Stomach (tissue), 19 donors: ENCODE measurements at places on chromosomes 7 and 10. TPM values are rescaled to one million over a fixed set of nuclear protein-coding genes. Genes with fewer than 3 reads are reported as not detected.

- H3K4me3 ChIP-seq, result no peak overlapping the region
- no peak overlapping the region for H3K27ac ChIP-seq
- peaks cover 16% of the 10 kb centered on the region for H3K4me1 ChIP-seq
Observed at GRCh38 chr10:116694243-116694926, 48.0 kb downstream of the HSPA12A start.

DNA sequence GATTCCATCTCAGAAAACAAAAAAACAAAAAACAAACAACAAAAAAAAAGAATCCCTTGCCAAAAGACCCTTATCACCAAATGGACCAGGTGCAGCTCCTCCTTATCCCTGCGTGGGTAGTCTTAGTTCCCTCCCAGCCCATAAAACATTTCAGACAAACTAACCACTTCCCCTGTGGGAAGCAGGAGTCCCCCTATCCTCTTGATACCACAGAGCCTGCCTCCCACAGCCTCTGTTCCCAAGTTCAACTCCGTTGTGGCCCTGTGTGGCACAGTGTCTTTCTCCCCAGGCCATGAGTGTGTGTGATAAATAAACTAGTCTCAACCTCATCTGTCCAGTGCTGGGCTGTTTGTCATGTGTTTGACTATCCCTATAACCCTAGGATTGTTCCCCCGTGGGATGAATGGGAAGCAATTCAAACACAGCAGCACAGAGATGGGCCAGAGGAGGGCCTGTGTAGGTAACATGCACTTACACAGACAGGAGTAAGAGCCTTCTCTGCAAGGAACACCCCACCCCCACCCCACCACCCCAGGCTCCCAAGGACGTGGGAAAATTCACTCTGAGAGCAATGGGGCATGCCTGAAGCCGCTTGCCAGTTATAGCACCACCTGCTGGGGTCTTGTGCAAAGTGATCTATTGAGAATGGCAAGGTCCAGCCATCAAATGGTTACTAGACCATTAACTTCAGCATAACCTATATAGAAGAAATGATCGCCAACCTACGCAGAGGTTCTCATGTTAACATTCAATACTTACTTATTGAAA, 147.1 kb upstream of the GHITM start:
- H3K4me3 ChIP-seq, result no peak overlapping the region
- no peaks in the 10 kb centered on the region for H3K4me1 ChIP-seq
- no peaks in the 10 kb centered on the region for H3K27me3 ChIP-seq
- no peak overlapping the region for H3K27ac ChIP-seq
- DNase-seq, result no peak

- H3K27me3 ChIP-seq, result no peaks in the 10 kb centered on the region
- peaks cover 4% of the 10 kb centered on the region for H3K36me3 ChIP-seq
- no peak for DNase-seq
- no peak overlapping the region for H3K27ac ChIP-seq
Observed at GRCh38 chr10:93412801-93413200, 69.3 kb downstream of the MYOF start.

DNA sequence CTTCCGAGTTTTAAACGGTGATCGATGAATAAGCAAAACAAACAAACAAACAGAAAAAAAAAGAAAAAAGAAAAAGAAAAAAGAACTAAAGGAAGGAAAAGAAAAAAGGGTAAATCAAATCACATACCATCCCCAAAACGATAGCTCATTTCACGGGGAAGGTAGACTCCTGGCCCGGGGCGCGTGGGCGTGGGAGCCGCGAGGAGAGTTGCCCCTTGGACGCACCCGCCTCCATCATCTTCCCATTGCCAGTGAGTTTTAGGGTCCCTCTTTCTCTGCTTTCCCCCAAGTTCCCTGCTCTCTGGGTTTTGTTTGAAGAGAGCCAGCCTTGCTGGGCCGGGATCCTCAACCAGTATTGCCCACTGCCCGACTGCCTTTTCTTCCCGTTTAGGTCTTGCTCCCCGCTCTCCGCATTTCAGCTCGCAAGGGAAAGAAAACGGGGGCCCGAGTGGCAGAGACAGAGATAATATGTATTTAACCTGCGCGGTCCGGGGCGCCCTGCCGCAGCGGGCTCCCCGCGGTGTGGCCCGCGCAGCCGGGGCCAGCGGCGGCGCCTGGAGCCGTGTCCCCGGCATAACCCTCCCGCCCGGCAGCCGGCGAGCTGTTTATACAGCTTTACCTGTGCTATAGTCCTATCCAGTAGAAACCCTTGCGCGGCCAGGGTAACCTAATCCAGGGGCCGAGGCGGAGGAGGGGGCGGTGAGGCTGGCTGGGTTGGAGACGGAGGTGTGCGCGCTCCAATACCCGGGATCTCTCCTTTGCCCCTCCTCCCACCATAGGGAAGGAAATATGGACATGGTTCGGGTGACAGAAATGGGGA, 5.2 kb upstream of the GATA3 start:
- no peaks in the 10 kb centered on the region for H3K36me3 ChIP-seq
- DNase-seq, result no peak
- peaks cover 100% of the 10 kb centered on the region for H3K27me3 ChIP-seq

GRCh38 chr10:96252730-96253129, 18.6 kb downstream of the BLNK start:
- no peak overlapping the region for H3K27ac ChIP-seq
- H3K27me3 ChIP-seq, result no peaks in the 10 kb centered on the region
- H3K4me1 ChIP-seq, result no peaks in the 10 kb centered on the region
- DNase-seq, result no peak

GRCh38 chr10:6114805-6115341, 26.0 kb downstream of the RBM17 start:
- H3K36me3 ChIP-seq, result peaks cover 56% of the 10 kb centered on the region
- H3K27ac ChIP-seq, result no peak overlapping the region
- H3K4me1 ChIP-seq, result no peaks in the 10 kb centered on the region
- no peaks in the 10 kb centered on the region for H3K27me3 ChIP-seq

DNA sequence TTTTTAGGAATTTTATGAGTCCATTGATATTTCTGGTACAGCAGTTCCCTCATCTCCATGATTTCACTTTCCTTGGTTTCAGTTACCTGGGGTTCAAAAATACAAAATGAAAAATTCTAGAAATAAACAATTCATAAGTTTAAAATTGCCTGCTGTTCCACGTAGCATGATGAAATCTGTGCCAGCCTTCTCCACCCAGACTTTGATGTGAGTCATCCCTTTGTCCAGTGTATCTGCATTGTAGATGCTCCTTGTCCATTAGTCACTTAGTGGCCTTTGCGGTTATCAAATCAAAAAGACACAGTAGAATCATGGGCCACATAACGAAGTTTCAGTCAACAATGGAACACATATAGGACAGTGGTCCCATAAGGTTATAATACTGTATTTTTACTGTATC, 286.9 kb downstream of the PTEN start:
- no peaks in the 10 kb centered on the region for H3K4me1 ChIP-seq
- H3K36me3 ChIP-seq, result no peaks in the 10 kb centered on the region
- DNase-seq, result no peak
- H3K27me3 ChIP-seq, result no peaks in the 10 kb centered on the region
- H3K4me3 ChIP-seq, result no peak overlapping the region

GRCh38 chr7:93890041-93890463, 501 bp downstream of the TFPI2 start:
- peaks cover 36% of the 10 kb centered on the region for H3K27me3 ChIP-seq
- H3K36me3 ChIP-seq, result no peaks in the 10 kb centered on the region
- H3K27ac ChIP-seq, result peak overlapping the region; percentile 68
- H3K4me1 ChIP-seq, result peaks cover 17% of the 10 kb centered on the region
- peak overlapping the region; percentile 66 for H3K4me3 ChIP-seq

GRCh38 chr7:129559564-129559963, 52.0 kb upstream of the NRF1 start:
- H3K27me3 ChIP-seq, result no peaks in the 10 kb centered on the region
- no peaks in the 10 kb centered on the region for H3K4me1 ChIP-seq
- H3K4me3 ChIP-seq, result no peak overlapping the region
- DNase-seq, result no peak
- H3K27ac ChIP-seq, result no peak overlapping the region

DNA sequence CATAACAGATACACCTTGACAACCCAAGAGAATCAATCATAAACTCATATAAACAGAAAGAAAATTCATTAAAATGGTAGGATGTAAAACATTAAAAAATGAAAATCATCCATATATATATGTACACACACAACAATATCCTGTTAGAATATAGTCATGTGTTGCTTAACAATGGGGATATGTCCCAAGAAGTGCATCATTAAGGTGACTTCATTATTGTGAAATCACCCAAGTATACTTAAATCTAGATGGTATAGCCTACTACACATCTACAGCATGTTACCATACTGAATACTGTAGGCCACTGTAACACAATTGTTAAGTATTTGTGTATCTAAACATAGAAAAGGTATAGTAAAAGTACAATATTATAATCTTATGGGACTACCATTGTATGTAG, 115.8 kb upstream of the TMEM168 start:
- H3K36me3 ChIP-seq, result peaks cover 7% of the 10 kb centered on the region
- DNase-seq, result no peak

GRCh38 chr10:11113156-11113555, 95.5 kb downstream of the CELF2 start:
- H3K36me3 ChIP-seq, result no peaks in the 10 kb centered on the region
- H3K27me3 ChIP-seq, result no peaks in the 10 kb centered on the region
- no peak overlapping the region for H3K27ac ChIP-seq
- no peak for DNase-seq

DNA sequence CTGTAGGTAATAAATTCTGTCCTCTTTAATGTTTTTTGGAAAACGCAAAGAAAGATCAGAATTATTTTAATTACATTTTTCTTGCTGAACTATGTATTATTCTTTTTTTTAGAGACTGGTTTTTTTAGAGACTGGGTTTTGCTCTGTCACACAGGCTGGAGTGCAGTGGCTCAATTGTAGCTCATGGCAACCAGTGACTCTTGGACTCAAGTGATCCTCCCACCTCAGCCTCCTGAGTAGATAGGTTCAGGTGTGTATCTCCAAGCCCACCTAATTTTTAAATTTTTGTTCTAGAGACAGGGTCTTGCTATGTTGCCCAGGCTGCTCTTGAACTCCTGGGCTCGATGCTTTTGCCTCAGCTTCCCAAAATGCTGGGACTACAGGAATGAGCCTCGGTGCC, 5.3 kb upstream of the DENND10 start:
- no peak overlapping the region for H3K27ac ChIP-seq
- DNase-seq, result no peak
- H3K4me3 ChIP-seq, result no peak overlapping the region
- H3K4me1 ChIP-seq, result peaks cover 3% of the 10 kb centered on the region
- no peaks in the 10 kb centered on the region for H3K36me3 ChIP-seq

- H3K4me3 ChIP-seq, result no peak overlapping the region
- no peaks in the 10 kb centered on the region for H3K36me3 ChIP-seq
- no peak overlapping the region for H3K27ac ChIP-seq
- H3K4me1 ChIP-seq, result no peaks in the 10 kb centered on the region
- H3K27me3 ChIP-seq, result no peaks in the 10 kb centered on the region
- DNase-seq, result no peak
Observed at GRCh38 chr7:138602451-138602850, 98.7 kb downstream of the SVOPL start.

DNA sequence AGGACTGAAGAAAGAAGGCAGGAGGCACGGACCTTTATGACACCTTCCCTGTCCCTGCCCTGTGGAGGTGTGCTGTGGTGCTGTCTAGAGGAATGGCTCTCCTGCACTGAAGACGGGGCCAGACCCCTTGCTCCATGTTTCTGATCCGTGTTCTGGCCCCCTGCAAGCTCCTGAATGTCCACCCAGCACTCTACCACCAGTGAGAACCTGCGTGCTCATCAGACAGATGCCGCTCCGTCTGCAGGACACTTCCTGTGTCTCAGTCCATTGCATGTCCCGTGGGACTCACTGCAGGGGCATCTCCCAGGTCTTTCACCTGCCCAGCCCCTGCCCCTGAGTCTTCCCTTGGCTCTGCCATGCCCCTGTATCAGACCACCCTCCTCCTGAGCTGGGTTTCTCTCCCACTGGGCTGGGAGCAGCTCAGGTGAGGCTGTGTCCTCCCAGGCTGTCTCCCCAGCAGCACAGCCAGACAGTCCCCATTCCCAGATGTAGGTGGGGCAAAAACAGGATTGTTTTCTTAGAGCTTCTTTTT, 278.3 kb upstream of the ZNF32 start:
- H3K27me3 ChIP-seq, result no peaks in the 10 kb centered on the region
- no peaks in the 10 kb centered on the region for H3K4me1 ChIP-seq
- H3K4me3 ChIP-seq, result no peak overlapping the region
- no peak for DNase-seq
- H3K27ac ChIP-seq, result no peak overlapping the region
- H3K36me3 ChIP-seq, result no peaks in the 10 kb centered on the region

GRCh38 chr10:87092861-87093631, 1.6 kb downstream of the GLUD1 start:
- peak overlapping the region; percentile 86 for H3K4me3 ChIP-seq
- peak overlapping the region; percentile 96 for H3K27ac ChIP-seq
- H3K36me3 ChIP-seq, result peaks cover 6% of the 10 kb centered on the region
- H3K27me3 ChIP-seq, result no peaks in the 10 kb centered on the region

- peaks cover 33% of the 10 kb centered on the region for H3K4me1 ChIP-seq
- H3K27me3 ChIP-seq, result no peaks in the 10 kb centered on the region
- no peaks in the 10 kb centered on the region for H3K36me3 ChIP-seq
Observed at GRCh38 chr10:71989661-71990454, 25.7 kb downstream of the CHST3 start.

GRCh38 chr7:75872073-75872782, 6.6 kb upstream of the RHBDD2 start:
- peaks cover 16% of the 10 kb centered on the region for H3K4me1 ChIP-seq
- no peak overlapping the region for H3K4me3 ChIP-seq
- peak; percentile 51 for DNase-seq
- H3K27me3 ChIP-seq, result no peaks in the 10 kb centered on the region

GRCh38 chr7:83798489-83798888, 149.6 kb upstream of the SEMA3E start:
- H3K4me3 ChIP-seq, result no peak overlapping the region
- no peak overlapping the region for H3K27ac ChIP-seq
- no peak for DNase-seq
- no peaks in the 10 kb centered on the region for H3K4me1 ChIP-seq

- no peaks in the 10 kb centered on the region for H3K36me3 ChIP-seq
- H3K4me1 ChIP-seq, result no peaks in the 10 kb centered on the region
- H3K27me3 ChIP-seq, result no peaks in the 10 kb centered on the region
- no peak overlapping the region for H3K4me3 ChIP-seq
- DNase-seq, result no peak
Observed at GRCh38 chr10:75074711-75075445, 36.6 kb upstream of the SAMD8 start.

- DNase-seq, result peak; percentile 73
- peaks cover 28% of the 10 kb centered on the region for H3K4me1 ChIP-seq
Observed at GRCh38 chr10:69835875-69836730, 34.4 kb downstream of the COL13A1 start.

GRCh38 chr10:131698986-131699385, 201.8 kb upstream of the PPP2R2D start:
- no peaks in the 10 kb centered on the region for H3K4me1 ChIP-seq
- DNase-seq, result no peak
- no peaks in the 10 kb centered on the region for H3K36me3 ChIP-seq
- H3K4me3 ChIP-seq, result no peak overlapping the region

- H3K36me3 ChIP-seq, result no peaks in the 10 kb centered on the region
- peak overlapping the region; percentile 12 for H3K27ac ChIP-seq
- peaks cover 10% of the 10 kb centered on the region for H3K4me1 ChIP-seq
- H3K27me3 ChIP-seq, result no peaks in the 10 kb centered on the region
Observed at GRCh38 chr10:74145133-74145532, 5.5 kb downstream of the AP3M1 start.

GRCh38 chr10:79179164-79179956, 110.6 kb downstream of the ZMIZ1 start:
- no peaks in the 10 kb centered on the region for H3K36me3 ChIP-seq
- H3K4me1 ChIP-seq, result peaks cover 83% of the 10 kb centered on the region
- H3K27ac ChIP-seq, result no peak overlapping the region
- H3K27me3 ChIP-seq, result no peaks in the 10 kb centered on the region
- DNase-seq, result peak; percentile 69

ZNF138 gene
- total RNA-seq, result 1.8 TPM

SPDYE3 gene
- total RNA-seq, result not detected

UPK3B gene
- total RNA-seq, result 2.0 TPM

SCIN gene
- 4.1 TPM for total RNA-seq

OR6B1 gene
- total RNA-seq, result not detected

NET1 gene
- 246 TPM for total RNA-seq

PPP1R3C gene
- 1.2 TPM for total RNA-seq
